ENCODE measurements at places on chromosomes 6 and 20.

DNA sequence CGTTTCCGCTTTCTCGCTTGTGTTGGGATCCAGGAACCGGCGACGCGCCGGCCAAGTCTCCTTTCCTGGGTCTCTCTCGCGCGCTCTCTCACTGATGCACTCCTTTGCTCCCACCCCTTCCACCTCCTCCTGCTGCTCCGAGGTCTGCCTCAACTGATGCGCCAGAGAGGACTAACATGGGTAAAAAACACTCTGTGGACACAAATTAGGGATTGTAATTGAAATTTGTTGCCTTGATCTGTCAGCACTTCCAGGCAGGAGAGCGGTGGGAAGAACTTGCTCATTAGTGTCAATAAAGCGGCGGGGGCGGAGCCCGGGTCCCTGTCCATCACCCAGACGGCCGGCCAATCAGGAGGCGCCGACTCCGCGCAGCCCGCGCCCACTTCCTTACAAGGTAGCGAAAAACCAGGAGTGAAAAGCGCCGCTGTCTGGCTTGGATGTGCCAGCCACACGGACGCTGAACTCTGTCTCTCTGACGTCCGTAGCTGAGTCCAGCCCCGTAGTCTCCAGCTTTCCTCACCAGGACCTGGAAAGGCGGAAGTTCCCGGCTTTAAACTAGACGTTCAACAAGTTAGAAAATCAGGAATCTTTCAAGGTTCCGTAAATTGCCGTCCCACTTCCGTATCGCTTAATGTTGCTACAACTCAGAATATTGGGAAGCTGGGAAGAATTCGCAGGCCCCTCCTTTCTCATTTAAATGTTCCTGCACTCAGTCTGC is at the start of gene TBX18:
TSS of gene TBX18 (minus strand) at position 267 of the 718 bp plus-strand sequence. CDS start 417 bp downstream, outside the sequence.
- peak; percentile 80 for DNase-seq

DNA sequence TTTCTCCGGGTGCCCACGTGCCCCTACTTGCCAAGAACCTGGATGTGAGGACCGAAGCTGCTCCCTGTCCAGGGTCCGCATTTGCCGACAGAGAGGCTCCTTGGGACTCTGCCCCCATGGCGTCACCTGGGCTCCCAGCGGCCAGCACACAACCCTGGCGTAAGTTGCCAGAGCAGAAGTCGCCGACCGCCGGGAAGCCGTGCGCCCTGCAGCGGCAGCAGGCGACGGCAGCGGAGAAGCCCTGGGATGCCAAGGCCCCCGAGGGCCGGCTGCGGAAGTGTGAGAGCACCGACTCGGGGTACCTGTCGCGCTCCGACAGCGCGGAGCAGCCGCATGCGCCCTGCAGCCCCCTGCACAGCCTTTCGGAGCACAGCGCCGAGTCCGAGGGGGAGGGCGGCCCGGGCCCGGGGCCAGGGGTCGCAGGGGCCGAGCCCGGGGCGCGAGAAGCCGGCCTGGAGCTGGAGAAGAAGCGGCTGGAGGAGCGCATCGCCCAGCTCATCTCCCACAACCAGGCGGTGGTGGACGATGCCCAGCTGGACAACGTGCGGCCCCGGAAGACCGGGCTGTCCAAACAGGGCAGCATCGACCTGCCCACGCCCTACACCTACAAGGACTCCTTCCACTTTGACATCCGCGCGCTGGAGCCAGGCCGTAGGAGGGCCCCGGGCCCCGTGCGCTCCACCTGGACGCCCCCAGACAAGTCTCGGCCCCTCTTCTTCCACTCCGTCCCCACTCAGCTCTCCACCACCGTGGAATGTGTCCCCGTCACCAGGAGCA is 28.3 kb downstream of the ZNF831 start:
- DNase-seq: no peak

DNA sequence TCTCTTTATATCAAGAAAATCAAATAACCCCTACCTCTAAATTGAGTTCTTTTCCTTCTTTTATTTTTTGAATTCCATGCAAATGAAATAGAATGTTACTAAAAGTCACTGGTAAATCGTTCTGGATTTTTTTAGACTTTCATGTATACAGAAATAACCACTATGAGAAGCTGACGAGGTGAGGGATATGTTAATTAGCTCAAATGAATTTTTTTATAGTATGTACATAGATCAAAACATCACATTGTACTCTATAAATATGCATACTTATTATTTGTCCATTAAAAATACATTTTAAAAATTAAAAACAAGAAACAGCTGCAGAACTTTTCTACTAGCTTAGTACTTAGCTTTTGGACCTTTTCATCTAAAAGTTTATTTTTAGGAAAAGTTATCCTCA is 165.4 kb downstream of the DOK5 start:
- no peak for DNase-seq

- DNase-seq: no peak
Observed at GRCh38 chr20:507006-507758, 36.4 kb downstream of the CSNK2A1 start.

GRCh38 chr6:167331565-167331964 is 6.7 kb downstream of the TTLL2 start:
- DNase-seq: no peak

DNA sequence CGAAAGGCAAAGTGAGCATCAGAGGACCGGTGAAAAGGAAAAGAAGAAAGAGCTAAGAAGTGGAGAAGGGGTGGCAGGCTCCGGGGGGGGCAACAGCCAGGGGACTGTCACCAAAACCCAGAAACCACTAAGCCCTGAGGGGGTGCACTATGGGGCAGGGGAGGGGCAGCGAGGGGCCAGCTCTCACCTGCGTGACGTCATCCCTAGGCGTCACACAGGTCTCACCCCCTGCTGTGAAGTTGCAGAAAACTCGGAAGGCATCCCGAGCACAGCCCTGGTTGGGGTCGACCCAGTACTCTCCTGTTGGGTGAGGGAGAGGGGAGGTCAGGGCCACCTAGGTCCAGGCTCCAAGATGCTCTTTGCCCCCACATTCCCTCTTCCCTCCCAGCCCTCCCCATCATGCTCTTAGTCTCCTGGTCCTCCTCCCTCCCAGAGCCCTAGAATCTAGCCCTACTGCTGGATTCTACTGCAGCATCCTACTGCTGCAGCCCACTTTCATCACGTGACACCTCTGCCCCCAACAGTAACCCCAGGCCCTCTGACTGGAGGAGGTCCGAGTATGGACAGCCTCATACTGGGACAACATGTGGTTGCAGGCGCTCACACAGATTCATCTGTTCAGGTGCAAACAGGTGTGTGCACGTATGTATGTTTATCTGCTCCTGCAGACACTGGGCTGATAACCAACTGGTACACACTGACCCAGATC is 27.4 kb downstream of the COL11A2 start:
- no peak for DNase-seq

DNA sequence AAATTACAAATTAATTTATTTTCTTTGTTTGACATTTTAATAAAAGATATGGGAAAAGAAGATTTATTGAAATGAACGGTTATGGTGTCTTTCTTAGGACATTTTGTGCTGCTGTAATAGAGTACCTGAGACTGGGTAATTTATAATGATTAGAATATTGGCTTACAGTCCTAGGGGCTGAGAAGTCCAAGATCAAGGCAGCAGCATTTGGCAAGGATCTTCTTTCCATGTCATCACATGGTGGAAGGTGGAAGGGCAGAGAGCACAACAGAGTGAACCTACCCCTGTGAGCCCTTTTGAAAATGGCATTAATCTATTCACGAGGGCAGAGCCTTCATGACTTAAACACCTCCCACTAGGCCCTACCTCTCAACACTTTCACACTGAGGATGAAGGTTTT is 75.7 kb upstream of the LTV1 start:
- no peak for DNase-seq

- DNase-seq: no peak
Observed at GRCh38 chr6:158803733-158804143, 15.4 kb downstream of the EZR start.

DNA sequence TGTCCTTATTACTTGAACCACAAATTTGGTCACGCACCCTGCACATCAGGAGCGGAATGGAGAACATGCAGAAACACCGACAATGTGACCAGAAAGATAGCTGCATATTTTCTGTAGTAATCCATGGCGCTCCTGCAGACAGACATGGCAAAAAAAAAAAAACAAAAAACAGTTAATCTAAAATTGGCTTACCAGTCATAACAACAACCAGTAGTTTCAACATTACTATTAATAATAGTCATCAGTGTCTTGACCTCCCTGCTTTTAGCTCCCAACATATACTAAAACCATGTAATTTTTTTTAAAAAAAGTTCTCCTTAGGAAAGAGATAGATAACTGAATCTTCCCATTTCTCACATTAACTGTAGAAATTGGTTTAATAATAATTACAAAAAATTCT is 6.8 kb downstream of the CGA start:
- no peak for DNase-seq

DNA sequence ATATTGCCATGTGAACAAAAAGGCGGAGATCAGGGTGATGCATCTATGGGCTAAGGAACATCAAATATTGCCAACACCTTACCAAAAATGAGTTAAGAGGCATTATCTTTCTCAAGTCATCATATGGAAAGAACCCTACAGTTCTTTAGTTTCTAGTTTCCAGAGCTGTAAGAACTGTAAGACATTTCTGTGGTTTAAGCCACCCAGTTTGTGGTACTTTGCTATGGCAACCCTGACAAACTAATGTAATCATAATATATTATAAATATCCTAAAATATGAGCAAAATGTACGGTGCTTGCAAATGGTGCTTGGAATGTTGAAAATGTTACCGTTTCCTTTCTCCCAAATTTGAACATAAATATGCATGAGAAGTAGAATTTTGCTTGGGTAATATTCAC is 349.6 kb downstream of the PHF3 start:
- DNase-seq: no peak

- no peak for DNase-seq
Observed at GRCh38 chr6:141451511-141452353, 681.0 kb upstream of the GJE1 start.

DNA sequence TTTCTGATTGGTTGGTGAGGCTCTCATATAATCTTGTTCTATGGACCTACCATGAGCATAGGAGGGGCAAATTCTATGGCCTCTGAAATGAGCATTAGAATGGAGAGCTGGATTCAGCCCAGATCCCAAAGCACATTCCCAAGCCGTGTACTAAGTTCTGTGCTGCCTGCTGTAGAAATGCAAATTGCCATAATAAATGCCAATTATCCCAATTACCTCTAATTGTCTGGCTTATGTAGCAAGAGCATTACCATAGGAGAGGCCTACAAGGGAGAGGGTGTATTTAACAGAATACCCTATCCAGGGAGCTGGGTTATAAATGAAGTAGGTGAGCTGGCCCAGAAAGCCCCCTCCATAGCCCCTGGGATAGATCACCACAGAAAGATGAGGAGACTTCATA is 126.8 kb downstream of the LRFN2 start:
- DNase-seq: no peak

- peak; percentile 60 for DNase-seq
Observed at GRCh38 chr20:63653041-63653973, at the start of gene STMN3. TSS of gene STMN3 (minus strand) at chr20:63653424. CDS start at chr20:63653345, 79 bp downstream.

- no peak for DNase-seq
Observed at GRCh38 chr20:47428851-47429336, 72.4 kb upstream of the ZMYND8 start.

GRCh38 chr6:108637963-108638362 is 77.2 kb downstream of the FOXO3 start:
- no peak for DNase-seq

- no peak for DNase-seq
Observed at GRCh38 chr20:23995905-23996666, 7.5 kb upstream of the GGTLC1 start.

GRCh38 chr6:145209272-145209671 is 526.0 kb downstream of the EPM2A start:
- no peak for DNase-seq

- DNase-seq: no peak
Observed at GRCh38 chr6:144093658-144094057, 1.7 kb downstream of the SF3B5 start.

- DNase-seq: no peak
Observed at GRCh38 chr6:39195792-39196385, 33.4 kb downstream of the KCNK5 start.

GRCh38 chr6:124033501-124033900 is 229.8 kb downstream of the NKAIN2 start:
- DNase-seq: no peak

DNA sequence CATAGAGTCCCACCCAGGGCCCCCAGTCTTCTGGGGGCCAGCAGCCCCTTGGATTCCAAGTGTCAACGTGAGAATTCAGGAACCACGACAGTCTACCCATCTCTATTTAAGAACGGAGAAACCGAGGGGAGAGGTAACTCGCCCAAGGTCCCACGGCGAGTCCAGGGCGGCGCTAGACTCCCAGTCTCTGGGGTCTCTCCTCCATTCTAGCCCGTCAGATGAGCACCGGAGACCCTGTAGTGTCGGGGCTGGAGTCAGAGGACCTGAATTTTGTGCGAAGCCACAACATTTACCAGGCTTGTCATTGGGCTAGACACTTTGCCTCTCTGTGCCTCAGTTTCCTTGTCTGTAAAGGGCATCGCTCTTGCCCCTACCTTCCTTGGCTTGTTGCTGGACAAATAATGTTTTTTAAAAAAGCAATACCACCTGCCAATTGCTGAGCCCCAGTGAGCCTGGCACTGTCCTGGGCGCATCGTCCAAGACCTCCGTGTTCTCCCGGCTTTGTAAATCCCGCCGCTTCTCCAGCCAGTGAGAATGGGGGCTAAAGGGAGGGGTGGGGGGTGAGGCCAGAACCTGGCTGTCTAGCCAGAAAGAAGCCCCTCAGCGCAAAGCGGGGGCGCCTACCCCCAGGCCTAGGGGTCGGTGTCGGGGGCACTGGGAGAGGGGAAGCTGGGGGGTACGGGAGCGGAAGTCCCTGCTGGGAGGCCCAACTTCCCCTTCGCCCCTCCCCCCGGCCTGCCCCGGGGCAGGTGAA is 91.7 kb downstream of the NCR2 start:
- no peak for DNase-seq

- DNase-seq: no peak
Observed at GRCh38 chr6:139925894-139926641, 551.6 kb upstream of the CITED2 start.

DNA sequence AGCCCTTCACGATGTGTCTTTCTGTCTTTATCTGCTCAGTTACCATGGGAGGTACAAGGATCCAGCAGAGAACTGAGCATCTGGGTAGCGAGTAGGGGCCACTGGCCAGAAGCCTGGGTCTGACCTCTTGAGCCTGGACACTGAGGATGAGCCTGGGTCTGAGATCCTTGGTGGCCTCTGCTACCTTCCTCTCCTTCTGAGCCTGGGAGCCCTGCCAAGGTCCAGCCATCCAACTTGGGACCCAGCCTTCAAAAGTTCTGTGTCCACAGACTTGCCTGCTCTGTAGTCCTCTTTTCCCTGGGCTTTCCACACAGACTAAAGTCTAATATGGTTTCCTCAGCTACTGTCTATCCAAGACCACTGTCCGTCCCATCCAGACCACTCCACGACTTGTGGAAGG is 60.2 kb upstream of the NAA20 start:
- no peak for DNase-seq

DNA sequence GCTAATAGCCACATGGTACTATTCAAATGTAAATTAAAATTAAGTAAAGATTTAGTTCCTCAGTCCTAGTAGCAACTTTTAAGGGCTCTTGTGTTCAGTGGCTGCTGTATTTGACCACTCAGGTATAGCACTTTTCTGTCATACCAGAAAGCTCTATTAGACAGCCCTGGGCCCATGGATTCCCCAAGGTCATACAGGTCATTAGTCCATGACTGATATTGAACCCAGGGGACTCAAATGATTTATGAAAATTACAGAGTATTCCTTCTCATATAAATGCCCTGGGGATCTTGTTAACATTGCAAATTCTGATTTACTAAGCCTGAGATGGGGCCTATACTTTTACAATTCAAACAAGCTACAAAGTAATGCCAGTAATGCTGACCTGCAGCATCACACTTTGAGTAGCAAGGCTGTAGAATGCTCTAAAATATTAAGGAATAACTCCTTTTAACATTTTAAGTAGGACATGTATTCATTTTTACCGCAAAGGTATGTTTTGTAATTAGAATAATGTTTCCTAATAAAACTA is 29.6 kb downstream of the RNF217 start:
- DNase-seq: no peak
